ENCODE measurements at places on chromosomes 6 and 20.

GRCh38 chr6:165584541-165584940 lies 78.5 kb downstream of the PDE10A start:
- DNase-seq: no peak

- peak; percentile 73 for DNase-seq
Measured at GRCh38 chr6:166619912-166620311, 7.1 kb downstream of the RPS6KA2 start.

- no peak for DNase-seq
Measured at GRCh38 chr20:32970973-32971300, 33.3 kb downstream of the SUN5 start.

DNA sequence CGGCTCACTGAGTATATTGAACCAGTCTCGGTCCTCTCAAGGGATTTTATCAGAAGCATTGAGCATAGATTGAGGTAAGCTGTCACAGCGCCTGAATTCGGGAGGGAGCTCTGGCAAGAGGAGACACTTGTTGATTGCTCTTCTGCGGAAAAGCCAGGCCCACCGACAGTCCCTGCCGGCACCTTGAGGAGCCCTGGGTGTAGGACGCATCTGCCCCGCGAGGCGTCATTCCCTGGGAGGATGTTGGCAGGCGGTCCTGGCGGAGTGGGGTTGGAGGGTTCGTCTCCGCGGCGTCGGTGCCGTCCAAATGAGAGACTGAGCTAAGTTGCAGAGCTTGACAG lies 843 bp downstream of the FBXO9 start:
- peak; percentile 49 for DNase-seq

DNA sequence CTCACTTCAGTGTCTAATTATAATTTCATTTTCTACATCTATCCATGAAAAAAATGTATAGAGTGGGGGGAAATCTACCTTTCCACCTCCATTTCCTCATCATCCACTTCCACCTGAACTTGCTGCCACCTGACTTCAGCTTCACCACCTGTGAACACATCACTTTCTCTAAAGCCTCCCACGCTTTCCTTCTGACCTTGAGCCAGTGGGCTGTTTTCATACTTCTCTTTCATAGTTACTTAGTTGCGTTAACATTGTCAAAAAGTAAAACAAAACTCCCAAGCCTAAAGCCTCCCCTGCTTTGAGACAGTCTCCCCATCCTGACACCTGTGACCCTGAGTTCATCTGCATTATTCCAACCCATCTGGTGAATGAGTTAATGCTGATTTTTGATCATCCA lies 47.3 kb downstream of the KLHL31 start:
- DNase-seq: no peak

- DNase-seq: no peak
Measured at GRCh38 chr6:136992113-136992512, 52.7 kb downstream of the IL20RA start.

GRCh38 chr6:73885393-73885792 lies 189.4 kb downstream of the CD109 start:
- no peak for DNase-seq

DNA sequence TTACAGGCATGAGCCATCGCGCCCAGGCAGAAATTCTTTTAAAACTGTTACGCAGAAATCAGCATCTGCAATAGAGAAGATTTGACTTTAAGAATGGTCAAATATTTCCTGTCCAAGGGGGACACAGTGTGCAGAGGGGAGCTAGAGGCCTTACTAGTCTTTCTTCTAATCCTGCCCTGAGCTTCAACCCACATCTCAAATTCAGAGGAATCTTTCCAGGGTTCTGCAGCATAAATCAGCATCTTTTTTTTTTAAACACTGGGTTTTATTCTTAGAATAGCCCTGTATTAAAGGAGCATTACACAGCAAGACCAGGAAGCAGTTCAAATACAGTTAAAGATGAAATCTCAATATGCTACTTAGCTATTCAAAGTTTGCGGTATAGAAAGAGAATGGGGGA lies 81.1 kb downstream of the DTNBP1 start:
- DNase-seq: no peak

- peak; percentile 69 for DNase-seq
Measured at GRCh38 chr6:13485923-13486562, 1.4 kb downstream of the GFOD1 start.

DNA sequence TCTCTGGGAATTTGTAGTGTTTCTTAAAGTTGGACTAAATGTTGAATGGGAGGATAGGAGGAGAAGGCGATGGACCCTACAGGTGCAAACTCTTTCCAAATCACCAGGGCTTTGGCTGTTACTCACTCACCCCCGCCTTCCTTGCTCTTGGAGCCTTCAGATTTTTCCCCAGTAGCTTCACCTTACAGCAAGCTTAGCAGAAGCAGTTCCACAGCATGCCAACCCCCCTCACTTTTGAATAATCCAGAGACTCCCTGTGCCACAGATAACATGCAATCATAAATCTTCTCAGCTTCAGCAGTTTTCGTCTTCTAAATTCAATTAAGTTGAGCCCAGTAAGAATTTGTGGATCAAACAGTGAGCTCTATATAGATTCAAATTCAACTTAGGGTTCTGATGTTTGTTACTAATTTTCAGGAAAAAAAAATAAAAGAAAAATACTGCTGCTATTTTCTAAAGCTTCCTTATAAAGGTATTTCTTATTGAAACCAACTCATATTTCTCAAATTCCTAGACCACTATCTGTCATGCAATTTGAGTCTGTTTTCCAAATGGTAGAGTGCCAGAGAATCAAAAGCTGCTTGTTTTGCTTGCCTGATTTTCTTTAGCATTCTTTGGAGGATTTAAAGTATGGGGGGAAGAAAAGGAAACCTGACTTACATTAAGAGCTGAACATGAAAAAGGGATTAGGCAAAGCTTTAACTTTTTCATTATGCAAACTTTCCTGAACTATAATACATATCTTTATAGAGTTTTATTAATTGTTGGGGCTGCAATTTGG lies 166.4 kb downstream of the EYA4 start:
- no peak for DNase-seq

DNA sequence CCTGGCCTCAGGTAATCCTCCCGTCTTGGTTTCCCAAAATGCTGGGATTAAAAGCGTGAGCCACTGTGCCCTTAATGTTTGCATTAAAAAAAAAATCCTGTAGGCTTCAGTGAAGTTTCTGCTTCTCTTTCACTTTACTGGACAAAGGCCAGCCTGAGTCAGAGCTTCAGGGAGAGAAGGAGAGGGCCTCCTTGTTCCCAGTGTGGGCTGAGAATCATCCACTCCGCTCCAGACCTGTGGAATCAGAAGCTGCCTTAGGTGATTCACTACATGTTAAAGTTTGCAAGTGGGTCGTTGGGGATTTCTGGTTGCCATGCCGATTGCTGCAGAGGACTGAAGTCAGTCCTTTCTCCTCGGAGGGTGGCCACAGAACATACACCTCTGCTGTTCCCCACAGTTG lies 113.3 kb upstream of the EEF1E1 start:
- no peak for DNase-seq

DNA sequence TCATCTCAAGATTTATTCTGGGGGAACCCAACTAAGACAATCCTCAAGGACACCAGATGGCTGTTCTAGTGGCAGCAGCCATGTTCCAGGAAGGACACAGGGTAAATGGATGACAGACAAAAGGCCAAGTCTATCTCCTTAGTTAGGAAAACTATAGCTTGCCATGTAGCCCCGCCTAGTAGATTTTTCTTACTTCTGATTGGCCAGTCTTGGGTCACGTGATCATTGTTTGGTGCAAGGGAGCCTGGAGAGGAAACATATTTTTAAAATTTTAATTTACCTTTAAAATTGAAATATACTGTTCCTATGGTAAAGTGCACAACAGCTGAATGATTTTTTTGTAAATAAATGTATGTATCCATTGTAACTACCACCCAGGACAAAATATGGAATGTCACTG lies 4.4 kb upstream of the KCNS1 start:
- no peak for DNase-seq

DNA sequence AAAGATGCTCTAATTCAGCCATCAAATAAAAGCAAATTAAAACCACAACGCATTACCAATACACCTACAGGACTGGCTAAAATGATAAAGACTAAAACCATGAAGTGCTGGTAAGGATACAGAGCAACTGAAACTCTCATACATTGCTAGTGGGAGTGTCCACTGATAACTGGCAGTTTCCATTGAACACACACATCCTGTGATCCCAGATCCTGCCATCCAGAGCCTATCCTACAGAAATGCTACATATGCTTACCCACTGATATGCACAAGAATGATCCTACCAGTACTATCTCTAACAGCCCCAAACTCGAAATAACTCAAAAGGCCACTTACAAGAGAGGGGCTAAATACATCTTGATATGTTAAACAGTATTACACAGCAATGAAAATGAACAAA lies 81.0 kb downstream of the FYN start:
- no peak for DNase-seq

- no peak for DNase-seq
Measured at GRCh38 chr6:102229271-102229670, 835.8 kb downstream of the GRIK2 start.

DNA sequence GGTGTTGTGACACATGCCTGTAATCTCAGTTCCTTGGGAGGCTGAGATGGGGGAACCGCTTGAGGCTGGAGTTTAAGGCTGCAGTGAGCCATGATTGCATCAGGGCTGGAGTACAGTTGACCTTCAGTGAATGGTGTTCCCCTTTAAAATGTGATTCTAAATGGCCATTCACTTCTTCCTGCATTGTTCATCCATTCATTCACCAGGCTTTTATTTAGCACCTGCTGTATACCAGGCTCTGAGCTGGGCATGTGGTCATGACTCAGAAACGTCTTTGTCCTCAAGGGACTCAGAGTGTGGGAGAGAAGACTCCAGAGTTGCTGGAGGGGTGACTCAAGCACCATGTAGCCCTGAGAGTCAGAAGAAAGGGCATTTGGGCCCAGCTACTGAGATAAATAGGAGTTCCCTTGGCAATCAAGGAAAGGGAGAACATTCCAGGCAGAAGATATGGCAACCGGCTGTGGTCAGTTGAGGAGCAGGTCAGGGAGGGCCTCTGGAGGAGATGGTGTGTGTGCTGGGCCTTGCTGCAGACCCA lies 101.1 kb downstream of the DLGAP4 start:
- no peak for DNase-seq

GRCh38 chr20:41123631-41124030 lies 13.7 kb upstream of the PLCG1 start:
- DNase-seq: no peak

GRCh38 chr20:1710484-1710883 lies 52.9 kb upstream of the SIRPG start:
- no peak for DNase-seq

DNA sequence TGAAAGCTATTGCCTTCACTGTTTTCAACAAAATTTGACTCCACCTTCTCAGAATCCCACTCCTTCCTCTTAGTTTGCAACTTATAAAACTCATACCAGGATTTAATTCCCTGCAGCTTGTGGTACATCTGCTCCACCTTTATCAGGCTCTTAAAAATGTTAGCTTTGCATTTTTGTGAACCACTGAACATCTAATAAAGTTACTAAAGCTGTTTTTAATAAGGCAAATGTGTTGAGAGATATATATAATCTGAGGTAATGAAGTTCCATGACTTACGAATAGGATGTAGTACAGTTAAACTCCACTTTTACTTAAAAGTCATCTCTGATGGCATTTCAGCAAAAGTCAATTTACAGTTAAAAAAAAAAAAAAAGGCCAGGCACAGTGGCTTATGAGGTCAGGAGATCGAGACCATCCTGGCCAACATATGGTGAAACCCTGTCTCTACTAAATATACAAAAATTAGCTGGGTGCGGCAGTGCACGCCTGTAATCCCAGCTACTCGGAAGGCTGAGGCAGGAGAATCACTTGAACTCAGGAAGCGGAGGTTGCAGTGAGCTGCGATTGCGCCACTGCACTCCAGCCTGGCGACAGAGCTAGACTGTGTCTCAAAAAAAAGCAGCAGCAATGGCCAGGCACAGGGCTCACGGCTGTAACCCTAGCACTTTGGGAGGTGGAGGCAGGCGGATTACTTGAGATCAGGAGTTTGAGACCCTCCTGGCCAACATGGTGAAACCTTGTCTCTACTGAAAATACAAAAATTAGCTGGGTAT lies 106.2 kb downstream of the KIF13A start:
- no peak for DNase-seq

GRCh38 chr20:30419466-30419865 lies 838.0 kb upstream of the DEFB115 start:
- DNase-seq: no peak

DNA sequence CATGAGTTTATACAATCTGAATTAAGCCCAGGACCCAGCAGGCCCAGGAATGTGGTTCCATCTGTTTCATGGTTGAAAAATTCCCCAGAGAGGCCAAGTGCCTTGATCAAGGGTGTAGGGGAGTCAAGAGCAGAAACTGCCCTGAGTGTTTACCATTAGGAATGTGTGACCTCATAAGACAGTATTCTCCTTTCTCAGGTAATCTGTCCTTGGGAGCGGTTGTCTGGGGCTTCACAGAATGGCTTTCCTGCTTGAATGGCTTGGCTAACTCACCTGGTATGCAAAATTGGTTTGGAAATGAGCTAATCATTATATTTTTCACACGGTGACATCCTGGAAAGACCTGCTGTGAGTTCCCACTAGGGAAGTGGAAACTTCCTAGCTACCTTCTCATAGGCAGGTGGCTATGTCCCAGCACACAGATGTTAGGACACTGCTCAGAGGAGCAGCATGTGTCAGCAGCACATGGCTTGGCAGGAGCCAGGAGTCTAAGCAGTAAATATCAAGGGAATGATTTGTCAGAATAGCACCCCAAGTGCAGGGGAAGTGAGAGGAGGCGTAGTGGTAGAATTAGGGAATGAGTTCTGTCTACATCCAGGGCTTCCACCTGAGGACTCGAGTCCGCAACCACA lies 17.7 kb downstream of the CLIC5 start:
- DNase-seq: no peak

DNA sequence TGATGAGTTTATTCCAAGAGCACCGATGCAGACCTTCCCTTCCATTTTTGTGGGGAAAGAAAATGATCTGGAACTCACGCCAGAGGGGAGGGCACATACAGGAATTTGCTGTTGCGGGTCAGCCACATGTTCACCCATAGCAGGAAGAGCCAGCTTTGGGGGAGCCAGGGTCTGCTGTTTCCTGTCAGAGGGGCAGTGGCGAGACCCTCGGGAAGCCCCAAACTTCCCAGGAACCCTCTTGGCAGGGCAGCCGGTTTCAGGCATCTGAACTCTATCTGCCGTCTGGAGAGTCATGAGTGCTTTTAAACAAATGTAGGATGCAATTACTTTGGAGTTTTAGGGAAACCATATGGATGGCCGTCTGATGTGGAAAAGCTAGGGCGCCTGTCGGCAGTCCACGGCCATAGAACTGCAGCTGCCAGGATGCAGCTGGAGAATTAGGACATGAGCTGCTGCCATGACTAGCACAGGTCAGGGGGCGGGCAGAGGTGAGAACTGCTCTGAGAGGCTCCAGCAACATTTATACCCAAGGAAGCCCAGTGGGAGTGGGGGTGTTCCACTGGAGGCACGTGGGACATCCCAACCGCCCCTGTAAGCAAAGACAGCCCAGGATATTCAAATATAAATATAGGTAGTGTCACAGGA lies 14.8 kb upstream of the SERPINB9 start:
- peak; percentile 40 for DNase-seq

GRCh38 chr6:106187424-106187982 lies 101.4 kb downstream of the PRDM1 start:
- DNase-seq: no peak

GRCh38 chr20:4810426-4811019 lies 88.8 kb downstream of the PRND start:
- DNase-seq: no peak

GRCh38 chr6:136500414-136500813 lies 49.8 kb downstream of the MAP7 start:
- DNase-seq: no peak

All from left hindlimb (tissue), 1 donor.